Stomach (tissue), 19 donors: ENCODE measurements at places on chromosomes 2 and 18. TPM values are rescaled to one million over a fixed set of nuclear protein-coding genes. Genes with fewer than 3 reads are reported as not detected.

SERPINB11 gene
- total RNA-seq: 0.37 TPM

AGXT gene
- total RNA-seq: not detected

PROKR1 gene
- not detected for total RNA-seq

COLEC11 gene
- total RNA-seq: not detected

BOLA3 gene
- total RNA-seq: 13.3 TPM

LCT gene
- total RNA-seq: not detected

SNTG2 gene
- total RNA-seq: 6.2 TPM

KCNIP3 gene
- not detected for total RNA-seq

NEB gene
- total RNA-seq: 0.72 TPM

VWA3B gene
- total RNA-seq: 4.0 TPM

NMUR1 gene
- total RNA-seq: not detected

STPG4 gene
- total RNA-seq: not detected

- peaks cover 9% of the 10 kb centered on the region for H3K27me3 ChIP-seq
- H3K4me1 ChIP-seq: no peaks in the 10 kb centered on the region
- no peak for DNase-seq
- no peaks in the 10 kb centered on the region for H3K36me3 ChIP-seq
- no peak overlapping the region for H3K4me3 ChIP-seq
Measured at GRCh38 chr2:196480653-196481323, 158.7 kb upstream of the CCDC150 start.

DNA sequence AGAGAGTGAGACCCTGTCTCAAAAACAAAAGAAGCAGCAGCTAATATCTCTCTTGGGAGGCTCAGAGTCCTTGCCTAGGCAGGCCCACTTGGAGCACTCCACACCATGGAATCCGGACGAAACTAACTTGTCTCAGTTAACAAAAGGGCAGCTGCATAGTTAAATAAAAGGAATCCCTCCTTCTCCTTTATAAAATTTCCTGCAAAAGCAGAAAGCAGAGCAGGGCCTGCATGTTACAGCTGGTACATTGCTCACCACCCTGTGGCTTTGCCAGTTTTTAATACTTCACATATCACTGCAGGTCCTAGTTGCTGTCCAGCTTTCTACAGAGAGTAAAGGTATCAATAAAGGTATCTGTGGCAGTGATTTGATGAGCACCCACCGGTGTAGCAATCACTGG lies 93.6 kb downstream of the ASAP2 start:
- H3K4me3 ChIP-seq: no peak overlapping the region
- H3K4me1 ChIP-seq: peaks cover 27% of the 10 kb centered on the region
- DNase-seq: no peak
- H3K27ac ChIP-seq: peak overlapping the region; percentile 75
- H3K36me3 ChIP-seq: no peaks in the 10 kb centered on the region

DNA sequence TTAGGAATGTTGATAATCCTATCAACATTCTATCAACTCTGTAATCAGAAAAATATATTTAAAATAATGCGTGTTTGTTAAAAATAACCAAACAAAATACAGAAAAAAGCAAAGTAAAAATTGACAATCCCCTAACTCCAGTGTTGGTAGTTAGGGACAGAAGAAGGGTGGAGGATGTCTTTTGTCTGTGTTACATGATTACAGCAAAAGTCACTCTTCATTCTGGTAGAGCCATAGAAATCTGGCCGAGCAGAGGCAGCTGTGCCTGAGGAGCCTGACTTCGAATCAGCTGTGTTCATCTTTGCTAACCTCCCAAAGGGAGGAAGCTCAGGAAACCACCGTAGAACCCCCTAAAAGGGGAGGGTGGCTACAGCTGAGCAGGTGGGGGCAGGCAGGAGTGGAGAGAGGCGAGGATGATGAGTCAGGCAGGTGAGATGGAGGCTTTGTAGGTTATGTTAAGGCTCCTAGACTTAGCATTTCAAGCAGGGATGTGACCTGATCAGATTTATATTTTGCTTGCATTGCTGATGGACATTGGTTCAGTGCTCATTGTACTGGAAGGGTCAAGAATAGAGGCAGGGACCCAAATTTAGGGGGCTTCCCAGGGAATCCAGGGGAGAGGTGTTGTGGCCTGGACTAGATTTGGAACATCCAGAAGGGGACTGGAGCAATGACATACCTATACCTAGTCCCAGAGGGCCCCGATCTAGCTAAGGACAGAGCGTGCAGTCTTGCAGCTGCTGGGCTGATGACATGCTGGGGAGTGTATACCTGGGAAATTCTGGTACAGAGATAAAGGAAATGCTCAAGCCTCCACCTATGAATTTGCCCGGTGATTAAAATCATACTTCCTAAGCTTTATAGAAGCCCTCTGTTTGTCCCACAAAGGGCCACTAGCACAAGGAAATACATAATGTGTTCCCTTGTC lies 95.7 kb downstream of the NEDD4L start:
- no peak overlapping the region for H3K4me3 ChIP-seq
- no peaks in the 10 kb centered on the region for H3K36me3 ChIP-seq
- peaks cover 32% of the 10 kb centered on the region for H3K4me1 ChIP-seq
- DNase-seq: no peak
- no peaks in the 10 kb centered on the region for H3K27me3 ChIP-seq

DNA sequence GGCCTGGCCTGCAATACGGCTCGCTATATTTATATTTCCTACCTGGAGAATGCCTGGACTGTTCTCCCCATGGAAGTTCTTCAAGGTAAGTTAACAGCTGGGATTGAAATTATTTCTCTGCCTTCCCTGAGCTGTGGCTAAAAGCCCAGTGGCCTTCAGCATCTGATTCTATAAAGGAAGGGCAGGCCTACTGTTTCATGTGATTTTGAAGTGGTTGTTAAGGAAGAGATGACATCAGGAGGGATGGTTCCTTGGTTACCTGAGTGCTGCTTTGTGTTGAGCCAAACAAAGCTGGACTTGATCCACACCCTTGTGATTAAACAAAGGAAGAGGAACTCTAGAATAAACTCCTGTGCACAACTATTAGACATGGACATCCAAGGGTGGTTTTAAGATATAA lies 61.6 kb downstream of the MFSD6 start:
- H3K4me1 ChIP-seq: peaks cover 40% of the 10 kb centered on the region
- DNase-seq: no peak
- H3K4me3 ChIP-seq: no peak overlapping the region

DNA sequence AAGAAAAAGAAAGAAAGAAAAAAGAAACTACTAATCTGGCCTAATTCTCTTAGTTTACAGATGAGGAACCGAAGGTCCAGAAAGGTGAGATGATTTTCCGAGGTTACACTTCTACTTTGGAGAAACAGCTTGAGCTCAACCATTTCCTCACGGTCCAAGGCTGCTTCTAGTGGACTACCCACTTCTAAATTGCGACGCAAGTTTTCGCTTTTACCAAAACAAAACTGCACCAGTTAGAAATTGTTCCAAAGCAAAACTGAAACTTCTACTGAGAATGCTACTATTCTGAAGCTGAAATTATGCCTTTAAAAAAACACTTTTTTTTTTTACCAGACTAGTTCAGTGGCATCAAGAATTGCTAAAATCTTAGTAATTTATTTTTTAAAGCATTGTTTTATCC lies 101.6 kb downstream of the INO80D start:
- H3K4me3 ChIP-seq: no peak overlapping the region
- H3K36me3 ChIP-seq: peaks cover 2% of the 10 kb centered on the region
- H3K27me3 ChIP-seq: no peaks in the 10 kb centered on the region
- DNase-seq: no peak
- H3K27ac ChIP-seq: no peak overlapping the region
- H3K4me1 ChIP-seq: no peaks in the 10 kb centered on the region

DNA sequence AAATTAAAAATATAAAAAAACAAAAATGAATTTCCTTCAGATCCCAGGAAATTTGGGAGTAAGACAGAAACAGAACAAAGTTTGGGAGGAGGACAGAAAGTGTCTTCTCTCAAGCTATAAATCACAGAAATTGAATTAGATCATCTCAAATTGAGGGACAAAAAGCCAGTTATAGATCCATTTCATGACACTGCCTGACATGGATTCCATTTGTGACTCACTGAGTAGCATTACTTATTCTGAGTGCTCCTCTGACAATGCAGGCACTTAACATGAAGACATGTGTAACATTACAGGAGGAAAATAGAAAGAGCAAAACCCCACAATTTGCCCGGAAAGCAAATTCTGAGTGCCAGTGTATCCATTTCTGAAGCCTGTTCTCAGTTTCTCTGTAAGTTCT lies 63.9 kb upstream of the CREB1 start:
- H3K4me1 ChIP-seq: no peaks in the 10 kb centered on the region
- H3K27me3 ChIP-seq: no peaks in the 10 kb centered on the region
- H3K36me3 ChIP-seq: no peaks in the 10 kb centered on the region
- no peak overlapping the region for H3K4me3 ChIP-seq
- DNase-seq: no peak

GRCh38 chr2:225479386-225479785 lies 79.9 kb downstream of the NYAP2 start:
- H3K36me3 ChIP-seq: no peaks in the 10 kb centered on the region
- H3K27me3 ChIP-seq: no peaks in the 10 kb centered on the region
- H3K4me1 ChIP-seq: no peaks in the 10 kb centered on the region
- no peak for DNase-seq
- no peak overlapping the region for H3K4me3 ChIP-seq

- H3K27me3 ChIP-seq: no peaks in the 10 kb centered on the region
- H3K4me1 ChIP-seq: no peaks in the 10 kb centered on the region
- no peaks in the 10 kb centered on the region for H3K36me3 ChIP-seq
- H3K4me3 ChIP-seq: no peak overlapping the region
- DNase-seq: no peak
- no peak overlapping the region for H3K27ac ChIP-seq
Measured at GRCh38 chr2:233323851-233324250, 16.2 kb downstream of the SAG start.

DNA sequence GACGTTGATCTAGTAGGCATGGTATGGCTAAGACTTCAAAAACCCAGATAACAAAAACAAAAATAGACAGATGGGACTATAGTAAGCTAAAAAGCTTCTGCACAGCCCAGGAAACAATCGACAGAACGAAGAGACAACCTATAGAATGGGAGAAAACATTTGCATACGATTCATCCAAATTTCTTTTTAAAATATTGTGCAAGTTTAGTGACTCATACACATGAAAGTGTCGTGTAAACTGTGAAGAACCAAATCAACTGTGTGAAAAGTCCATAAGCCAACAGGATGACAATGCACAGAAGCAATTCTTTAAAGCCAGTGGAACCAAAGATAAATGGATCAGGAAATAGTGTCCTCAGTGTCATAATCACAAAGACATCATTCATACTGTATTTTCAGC lies 671.1 kb downstream of the RNF144A start:
- no peak overlapping the region for H3K27ac ChIP-seq
- no peaks in the 10 kb centered on the region for H3K36me3 ChIP-seq
- DNase-seq: no peak
- H3K27me3 ChIP-seq: no peaks in the 10 kb centered on the region

DNA sequence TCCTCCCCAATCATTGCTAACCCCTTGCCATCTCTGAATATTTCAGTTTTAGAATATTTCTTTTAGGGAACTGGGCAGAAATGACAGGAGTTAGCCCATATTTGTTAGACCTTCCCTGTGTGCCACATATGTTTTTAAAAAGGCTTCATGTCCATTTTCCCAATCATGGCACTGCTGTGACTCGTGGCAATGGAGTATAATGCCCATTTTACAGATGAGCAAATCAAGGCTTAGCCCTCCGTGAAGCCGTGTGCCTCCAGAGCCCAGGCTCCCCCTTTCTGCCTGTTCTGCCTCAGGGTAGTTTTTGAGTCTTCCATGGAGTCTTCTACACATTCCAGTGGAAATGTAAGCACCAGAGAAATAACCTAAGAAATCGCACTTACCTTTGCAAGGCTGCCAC lies 130.1 kb downstream of the KCTD1 start:
- DNase-seq: no peak
- no peaks in the 10 kb centered on the region for H3K4me1 ChIP-seq
- H3K4me3 ChIP-seq: no peak overlapping the region
- H3K36me3 ChIP-seq: no peaks in the 10 kb centered on the region
- no peak overlapping the region for H3K27ac ChIP-seq

DNA sequence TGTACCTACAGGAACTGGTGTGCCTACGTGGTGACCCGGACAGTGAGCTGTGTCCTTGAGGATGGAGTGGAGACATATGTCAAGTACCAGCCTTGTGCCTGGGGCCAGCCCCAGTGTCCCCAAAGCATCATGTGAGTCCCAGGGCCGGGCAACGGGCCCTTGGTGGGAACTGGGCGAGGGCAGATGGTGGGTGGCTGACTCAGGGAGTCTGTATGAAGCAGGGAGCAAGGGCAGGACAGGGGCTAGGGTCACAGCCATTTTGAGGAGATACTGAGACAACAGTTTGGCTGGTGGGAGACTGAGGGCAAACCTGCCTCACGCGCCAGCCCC lies 1.7 kb downstream of the EMILIN1 start:
- H3K36me3 ChIP-seq: no peaks in the 10 kb centered on the region
- peaks cover 79% of the 10 kb centered on the region for H3K4me1 ChIP-seq
- DNase-seq: no peak
- H3K27ac ChIP-seq: no peak overlapping the region
- peak overlapping the region; percentile 60 for H3K4me3 ChIP-seq
- H3K27me3 ChIP-seq: no peaks in the 10 kb centered on the region

GRCh38 chr2:178723786-178724346 lies 83.4 kb downstream of the TTN start:
- H3K4me1 ChIP-seq: no peaks in the 10 kb centered on the region
- no peak for DNase-seq
- no peaks in the 10 kb centered on the region for H3K27me3 ChIP-seq
- H3K27ac ChIP-seq: no peak overlapping the region
- H3K36me3 ChIP-seq: no peaks in the 10 kb centered on the region
- H3K4me3 ChIP-seq: no peak overlapping the region

GRCh38 chr18:26442126-26442525 lies 106.2 kb downstream of the KCTD1 start:
- no peak overlapping the region for H3K4me3 ChIP-seq
- DNase-seq: peak; percentile 39
- H3K36me3 ChIP-seq: no peaks in the 10 kb centered on the region
- H3K4me1 ChIP-seq: no peaks in the 10 kb centered on the region
- no peak overlapping the region for H3K27ac ChIP-seq

DNA sequence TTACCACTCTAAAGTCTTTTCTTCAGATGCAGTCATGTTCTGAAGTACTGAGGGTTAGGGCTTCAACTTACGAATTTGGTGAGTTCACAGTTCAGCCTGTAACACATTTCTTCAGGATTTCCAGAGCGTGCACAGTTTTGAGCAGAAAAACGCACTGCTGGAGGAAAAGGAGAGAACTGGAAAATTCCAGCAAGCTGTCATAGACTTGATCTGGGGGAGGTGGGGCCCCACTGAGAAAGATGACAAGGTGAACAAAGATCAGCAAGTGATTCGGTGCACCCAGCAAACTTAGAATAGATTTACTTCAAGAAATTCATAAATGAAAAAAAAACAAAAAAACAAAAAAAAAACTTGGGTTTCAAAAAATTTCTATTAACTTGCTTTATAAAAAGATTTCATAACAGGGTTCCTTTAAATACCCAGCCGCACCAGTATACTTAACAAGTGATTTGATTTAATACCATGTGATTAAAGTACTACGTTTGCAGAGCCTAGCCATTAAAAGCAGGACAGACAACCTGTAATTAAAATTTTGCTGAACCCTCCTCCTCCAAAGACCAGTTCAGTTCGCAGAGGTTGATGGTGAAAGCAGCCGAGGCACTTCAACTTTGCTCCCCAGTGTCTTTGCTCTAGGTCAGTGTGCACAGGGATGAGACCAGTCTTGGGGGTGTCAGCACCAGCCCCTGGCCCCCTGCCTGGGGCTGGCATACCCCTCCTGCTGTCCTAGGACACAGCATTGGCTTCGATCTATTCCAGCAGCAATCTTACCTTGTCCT lies 30.5 kb downstream of the CTIF start:
- no peaks in the 10 kb centered on the region for H3K4me1 ChIP-seq
- no peaks in the 10 kb centered on the region for H3K36me3 ChIP-seq
- no peaks in the 10 kb centered on the region for H3K27me3 ChIP-seq
- no peak overlapping the region for H3K27ac ChIP-seq
- H3K4me3 ChIP-seq: no peak overlapping the region
- DNase-seq: no peak
